ENCODE measurements at places on chromosomes 2 and 18.

- no peak for DNase-seq
These were observed 39.1 kb downstream of the ABCB11 start for GRCh38 chr2:168992026-168992425.

GRCh38 chr2:205748639-205749038 is 66.3 kb downstream of the NRP2 start:
- DNase-seq = no peak

DNA sequence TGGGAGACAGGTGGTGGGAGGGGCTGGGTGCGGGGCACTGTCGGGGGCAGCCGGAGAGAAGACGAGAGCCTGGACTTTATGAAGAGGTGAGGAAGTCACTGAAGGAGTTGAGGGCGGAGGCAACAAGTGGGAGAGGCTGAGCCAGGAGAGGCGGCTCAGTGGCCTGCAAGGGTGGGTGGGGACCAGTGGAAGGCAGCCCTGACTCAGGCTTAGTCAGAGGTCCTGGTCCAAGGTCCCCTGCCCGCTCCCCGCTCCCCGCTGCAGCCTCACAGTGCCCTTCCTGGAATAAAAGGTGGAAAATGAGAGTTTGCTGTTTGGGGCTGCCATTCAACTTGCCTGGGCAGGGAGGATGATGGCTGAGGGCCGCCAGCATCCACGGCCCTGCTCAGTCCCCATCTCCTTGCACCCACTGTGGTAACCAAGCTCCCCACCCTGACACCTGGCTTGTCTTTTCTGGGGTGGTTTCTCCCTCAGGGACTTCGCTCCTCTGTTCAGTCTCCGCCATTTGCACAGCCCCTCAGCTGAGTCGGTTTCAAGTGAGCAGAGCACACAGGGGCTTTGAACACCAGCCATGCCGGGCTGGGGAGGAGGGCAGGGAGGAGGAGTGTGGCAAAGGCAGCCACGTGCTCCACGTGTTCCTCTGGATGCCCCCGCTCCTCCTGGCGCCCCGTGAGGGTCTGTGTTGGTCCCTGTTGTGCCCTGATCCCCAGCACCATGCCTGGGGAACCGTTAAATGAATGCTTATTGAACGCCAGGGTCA is 13.7 kb upstream of the RALB start:
- DNase-seq = peak; percentile 78

GRCh38 chr2:69501301-69501700 is 64.1 kb upstream of the NFU1 start:
- DNase-seq = no peak

DNA sequence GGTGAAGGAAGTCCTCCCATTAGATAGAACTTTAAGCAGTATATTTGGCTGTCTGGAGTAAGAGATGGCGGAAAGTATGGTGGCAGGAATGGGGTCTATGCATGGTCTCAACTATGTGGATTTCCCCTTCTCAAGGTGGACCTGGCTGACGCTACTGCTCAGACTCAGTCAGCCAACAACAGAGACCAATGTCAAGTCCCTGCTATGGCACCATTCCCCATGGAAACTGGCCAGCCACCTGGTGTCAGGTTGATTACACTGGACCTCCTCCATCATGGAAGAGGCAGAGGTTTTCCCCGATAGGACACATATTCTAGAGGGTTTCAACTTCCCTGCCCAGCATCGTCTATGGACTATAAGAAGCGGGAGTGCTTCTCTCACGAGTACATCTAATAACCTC is 8.6 kb upstream of the FAHD2A start:
- peak; percentile 66 for DNase-seq

- no peak for DNase-seq
These were observed 48.1 kb upstream of the DYNC2LI1 start for GRCh38 chr2:43725711-43726246.

DNA sequence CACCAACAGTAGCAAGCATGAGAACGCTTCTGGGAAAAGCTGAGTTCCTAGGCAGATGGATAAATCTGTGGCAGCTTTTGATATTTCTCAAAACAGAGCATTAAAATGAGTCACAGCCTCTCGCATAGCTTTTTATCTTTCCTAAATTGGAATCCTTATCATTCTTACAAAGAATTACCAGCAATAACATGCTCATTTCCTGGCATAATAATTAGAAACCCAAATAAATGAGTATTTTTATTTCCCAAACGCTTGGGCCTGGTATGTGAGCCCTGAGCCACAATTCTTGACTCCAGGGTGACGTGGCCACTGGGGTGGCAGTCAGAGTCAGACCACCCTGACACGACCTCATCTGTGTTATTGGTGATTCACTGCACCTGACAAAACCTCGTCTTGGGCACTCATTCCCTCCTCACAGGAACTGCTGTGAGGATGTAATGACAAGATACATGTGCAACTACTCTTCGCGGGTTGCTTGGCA is 210.7 kb downstream of the ARL4C start:
- no peak for DNase-seq

DNA sequence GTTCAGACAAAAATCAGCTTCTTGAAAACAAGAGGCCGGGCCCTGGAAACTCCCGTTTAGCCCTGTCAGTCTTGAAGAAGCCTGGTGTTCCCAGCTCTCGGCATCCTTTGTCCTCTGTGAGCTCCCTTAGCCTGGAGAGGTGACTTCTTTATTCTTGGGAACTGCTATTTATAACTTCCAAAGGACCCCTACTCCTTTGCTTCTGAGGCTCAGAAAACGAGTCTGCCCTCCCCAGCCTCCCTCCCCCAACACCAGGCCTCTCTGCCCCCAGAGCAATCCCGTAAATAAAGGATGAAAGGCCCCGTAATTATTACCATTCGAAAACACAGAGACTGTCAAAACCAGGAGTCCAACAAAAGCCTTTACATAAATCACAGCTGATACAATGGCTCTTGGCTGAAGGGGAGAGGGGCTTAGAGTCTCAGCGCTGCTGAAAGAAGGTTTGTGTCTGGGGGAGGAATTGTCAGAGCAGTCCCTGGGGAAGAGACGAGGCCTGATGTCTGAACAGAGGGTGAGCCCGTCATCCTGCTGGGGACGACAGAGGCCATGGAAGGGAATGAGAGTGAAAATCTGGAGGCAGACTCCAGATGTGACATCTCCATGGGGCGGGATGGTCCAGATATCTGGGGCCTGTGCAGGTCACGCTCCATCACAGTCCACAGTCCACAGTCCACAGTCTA is 283.0 kb downstream of the MYCN start:
- no peak for DNase-seq

DNA sequence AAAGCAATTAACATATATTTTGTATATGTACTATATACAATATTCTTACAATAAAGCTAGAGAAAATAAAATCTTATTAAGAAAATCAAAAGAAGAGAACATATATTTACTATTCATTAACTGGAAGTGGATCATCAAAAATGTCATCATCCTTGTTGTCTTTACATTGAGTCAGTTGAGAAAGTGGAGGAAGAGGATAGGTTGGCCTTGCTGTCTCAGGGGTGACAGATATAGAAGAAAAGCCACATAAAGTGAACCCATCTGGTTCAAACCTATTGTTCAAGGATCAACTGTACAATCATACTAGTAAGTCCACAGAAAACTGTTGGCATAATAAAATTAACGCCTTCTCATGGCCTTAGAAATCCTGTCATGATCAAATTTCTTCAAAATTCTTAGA is 26.6 kb downstream of the SESTD1 start:
- no peak for DNase-seq

GRCh38 chr18:36387310-36387709 is 89.8 kb downstream of the FHOD3 start:
- DNase-seq = no peak

- no peak for DNase-seq
These were observed 1.7 kb downstream of the RBMS1 start for GRCh38 chr2:160491911-160492371.

DNA sequence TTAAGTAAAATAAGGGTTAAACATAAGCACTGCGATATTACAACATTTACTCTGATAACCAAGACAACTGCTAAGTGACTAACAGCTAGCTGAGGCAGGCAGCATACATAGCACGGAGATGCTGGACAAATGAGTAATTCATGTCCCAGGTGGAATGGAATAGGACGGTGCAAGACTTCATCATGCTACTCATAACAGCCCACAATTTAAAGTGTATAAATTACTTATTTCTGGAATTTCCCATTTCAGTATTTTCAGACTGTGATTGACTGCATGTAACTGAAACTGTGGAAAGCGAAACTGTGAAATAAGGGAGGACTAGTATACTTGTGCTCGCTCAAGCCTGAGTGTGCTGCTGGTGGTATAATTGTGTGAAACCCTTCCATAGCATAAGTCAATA is 12.9 kb downstream of the IER3IP1 start:
- no peak for DNase-seq

GRCh38 chr2:80715433-80715832 is 410.9 kb upstream of the LRRTM1 start:
- DNase-seq = no peak

GRCh38 chr18:22152093-22152492 is 17.3 kb upstream of the GATA6 start:
- no peak for DNase-seq

DNA sequence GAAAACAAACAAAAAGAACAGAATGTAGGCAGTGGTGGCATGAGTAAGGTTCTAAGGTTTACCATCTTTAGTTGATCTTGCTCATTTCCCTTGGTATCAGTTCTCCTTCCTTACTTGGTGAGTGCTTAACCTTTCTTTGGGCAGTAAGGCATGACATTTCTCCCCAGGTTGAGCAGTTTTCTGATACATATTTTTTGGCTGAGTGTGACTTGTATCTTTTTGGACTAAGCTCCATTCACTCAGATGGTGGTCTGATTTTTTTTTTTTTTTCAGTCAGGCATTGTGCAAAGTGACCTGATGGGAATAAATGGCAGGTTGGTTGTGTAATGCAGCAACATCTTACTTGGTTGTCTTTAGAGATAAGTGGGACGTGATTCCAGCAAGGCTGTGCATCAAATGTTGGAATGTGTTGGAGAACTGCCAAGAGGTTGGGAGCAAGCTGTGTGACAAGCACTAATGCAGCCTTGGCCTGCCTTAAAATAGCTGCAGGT is 15.1 kb downstream of the SPTBN1 start:
- DNase-seq = no peak

- DNase-seq = no peak
These were observed 470.8 kb downstream of the RIT2 start for GRCh38 chr18:42644729-42645131.

DNA sequence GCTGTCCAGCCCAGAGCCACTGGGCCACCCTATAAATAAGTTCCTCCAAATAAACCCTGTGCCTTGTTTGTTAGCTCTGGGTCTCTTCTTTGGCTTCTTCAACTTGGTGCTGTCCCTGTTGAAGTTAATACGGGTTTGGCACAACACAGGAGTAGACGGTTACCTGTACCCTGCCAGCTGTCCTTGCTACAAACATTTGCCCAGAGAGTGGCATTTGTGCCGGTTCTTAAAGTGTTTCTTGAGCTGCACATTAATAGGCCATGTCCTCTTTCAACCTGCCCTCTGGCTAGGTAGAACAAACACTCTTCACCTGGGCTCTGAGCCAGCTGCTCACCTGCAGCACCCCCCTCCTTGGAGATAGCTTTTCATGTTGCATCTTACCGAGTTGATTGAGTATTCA is 139.2 kb downstream of the NEDD4L start:
- no peak for DNase-seq

DNA sequence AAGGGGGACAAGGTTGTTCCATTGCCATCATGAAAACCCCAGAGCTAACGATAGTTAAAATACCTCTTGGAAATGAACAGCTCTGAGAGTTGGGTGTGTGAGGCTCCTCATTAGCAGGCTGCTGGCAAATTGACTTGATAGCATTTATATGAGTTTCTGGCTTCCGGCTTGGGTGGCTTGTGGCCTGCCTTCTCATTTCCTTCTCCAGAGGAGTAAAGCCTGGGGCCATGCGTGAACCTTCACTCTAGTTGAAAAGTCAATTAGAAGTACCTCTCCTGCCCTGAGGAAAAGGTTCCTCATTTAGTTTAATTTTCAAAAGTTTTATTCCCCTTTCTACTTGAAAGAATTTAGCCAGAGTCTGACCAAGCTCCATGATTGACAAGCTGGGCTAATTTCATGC is 67.1 kb downstream of the MGAT5 start:
- no peak for DNase-seq

- DNase-seq = no peak
These were observed 46.2 kb downstream of the E2F6 start for GRCh38 chr2:11419781-11420180.

DNA sequence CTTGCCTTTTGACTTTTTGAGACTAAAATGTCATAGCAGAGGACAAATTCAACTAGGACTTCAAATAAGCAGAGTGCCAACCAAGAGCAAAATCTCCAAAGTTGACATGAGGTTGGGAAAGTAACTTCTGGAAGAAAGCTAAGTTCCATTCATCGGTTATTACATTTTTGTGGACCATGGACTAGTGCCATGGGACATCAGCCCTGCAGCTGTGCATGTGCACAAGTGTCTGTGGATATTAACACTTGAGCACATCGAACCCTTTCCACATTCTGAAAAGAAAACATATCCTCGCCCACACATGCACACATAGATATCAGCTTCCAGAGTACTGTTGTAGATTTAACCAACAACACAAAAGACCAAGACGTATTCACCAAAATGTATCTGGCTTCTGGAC is 262.6 kb downstream of the NYAP2 start:
- DNase-seq = no peak

DNA sequence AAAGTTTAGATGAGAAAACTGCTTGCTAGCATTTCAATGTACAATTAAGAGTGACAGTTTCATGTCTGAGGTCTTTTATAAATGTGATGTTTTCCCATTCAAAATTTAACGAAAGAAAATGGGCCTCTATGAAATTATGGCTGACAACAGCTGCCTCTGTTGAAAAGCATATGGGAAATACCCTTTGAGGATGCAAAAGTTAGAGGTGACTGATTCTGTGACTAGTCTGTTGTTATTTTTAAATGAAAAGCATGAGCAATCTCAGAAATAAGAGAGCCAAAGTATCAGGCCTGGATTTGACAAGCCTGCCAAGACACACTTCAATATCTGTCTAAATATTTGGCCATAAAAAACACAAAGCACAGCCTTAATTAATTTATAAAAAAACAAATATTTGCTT is 580.8 kb downstream of the ERBB4 start:
- DNase-seq = no peak

DNA sequence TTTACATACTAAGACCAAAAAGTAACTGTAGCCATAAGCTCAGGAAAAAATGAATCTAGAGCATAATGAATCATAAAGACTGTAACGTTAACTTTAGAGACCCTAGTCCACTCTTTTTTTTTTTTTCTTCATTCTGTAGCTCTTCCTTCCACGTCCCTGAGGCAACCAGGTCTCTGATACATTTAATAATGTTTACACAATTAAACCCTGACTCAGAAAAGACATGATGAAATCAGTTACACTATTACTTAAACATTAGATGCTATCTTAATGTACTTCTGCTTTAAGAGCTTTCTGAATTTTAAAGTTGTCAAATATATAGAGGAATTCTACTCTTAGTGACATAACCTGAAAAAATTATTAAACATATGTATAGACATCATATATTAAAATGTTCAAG is 1121.5 kb upstream of the DDX18 start:
- DNase-seq = no peak

DNA sequence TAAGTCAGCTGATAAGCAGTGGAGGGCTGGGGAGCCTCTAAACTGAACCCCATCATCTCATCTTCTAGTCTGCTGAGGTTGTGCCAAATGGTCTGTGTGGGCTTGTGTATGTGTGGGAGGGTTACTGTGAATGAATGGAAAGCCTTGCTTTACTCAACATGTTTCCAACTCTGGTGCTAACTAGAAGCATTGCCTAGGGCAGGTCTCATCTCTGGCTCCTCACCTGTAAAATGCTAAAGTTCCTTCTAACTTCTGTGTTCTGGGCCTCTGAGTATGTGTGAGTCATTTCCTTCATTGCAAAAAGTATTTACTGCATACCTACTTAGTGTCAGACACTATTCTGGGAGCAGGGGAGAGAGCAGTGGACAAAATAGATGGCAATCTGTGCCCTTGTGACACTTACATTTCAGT is 1.3 kb downstream of the LIPG start:
- no peak for DNase-seq

Measured in cardiac septum (tissue), 1 donor.